CD4-positive, alpha-beta T cell treated with Interleukin-2 at 100 ng/mL for 4 hours (primary cell): ENCODE measurements at places on chromosomes 16 and 17.

DNA sequence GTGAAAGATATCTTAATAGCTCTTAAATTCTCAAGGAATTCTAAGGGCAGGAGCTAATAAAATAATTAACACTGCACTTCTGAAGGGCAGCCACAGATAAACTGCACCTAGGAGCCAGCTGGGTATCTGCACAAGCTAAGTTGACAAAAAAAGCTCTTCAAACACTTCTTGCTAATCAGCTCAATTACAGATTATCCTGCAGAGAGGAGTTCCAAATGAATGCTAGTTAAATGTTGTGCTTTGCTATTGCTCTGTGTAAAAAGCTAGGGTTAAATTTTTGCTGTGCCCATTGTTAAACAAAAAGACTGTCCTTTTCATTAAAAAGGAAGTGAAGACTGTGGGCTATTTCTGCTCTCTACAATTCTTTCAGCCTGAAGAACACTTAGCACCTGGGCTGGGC lies 158.5 kb upstream of the SHISA6 start:
- no peak for DNase-seq

- DNase-seq: no peak
Measured at GRCh38 chr17:31845291-31845690, 13.8 kb downstream of the COPRS start.

DNA sequence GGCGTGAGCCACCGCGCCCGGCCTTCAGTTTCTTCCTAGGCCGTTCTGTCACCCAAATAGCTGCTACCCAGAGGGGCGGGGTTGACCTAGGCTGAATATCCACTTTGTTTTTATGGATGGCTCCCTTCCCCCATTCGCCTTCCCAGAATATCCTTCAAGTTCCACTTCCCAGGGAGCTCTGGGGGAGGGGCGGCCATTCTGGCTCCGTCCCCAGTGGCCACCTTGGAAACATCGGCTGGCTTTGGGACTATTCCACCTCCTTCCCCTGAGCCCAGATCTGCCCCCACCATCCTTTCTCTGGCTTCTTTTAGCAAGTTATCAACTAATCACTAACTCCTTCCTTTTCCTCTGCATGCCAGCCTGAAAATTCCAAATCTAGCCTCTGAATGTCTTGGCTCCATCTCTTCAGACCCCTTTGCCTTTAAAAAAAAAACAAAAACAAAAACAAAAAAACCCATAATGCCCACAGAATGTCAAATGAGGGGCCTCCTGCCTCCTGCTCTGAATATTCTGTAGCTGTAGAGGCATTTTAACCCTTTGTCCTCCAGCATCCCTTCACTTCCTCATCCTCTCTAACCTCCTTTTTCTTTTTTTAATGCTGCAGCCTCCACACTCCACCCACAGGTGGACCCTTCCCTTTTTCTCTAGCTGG lies 6.4 kb downstream of the ATP1B2 start:
- no peak for DNase-seq

DNA sequence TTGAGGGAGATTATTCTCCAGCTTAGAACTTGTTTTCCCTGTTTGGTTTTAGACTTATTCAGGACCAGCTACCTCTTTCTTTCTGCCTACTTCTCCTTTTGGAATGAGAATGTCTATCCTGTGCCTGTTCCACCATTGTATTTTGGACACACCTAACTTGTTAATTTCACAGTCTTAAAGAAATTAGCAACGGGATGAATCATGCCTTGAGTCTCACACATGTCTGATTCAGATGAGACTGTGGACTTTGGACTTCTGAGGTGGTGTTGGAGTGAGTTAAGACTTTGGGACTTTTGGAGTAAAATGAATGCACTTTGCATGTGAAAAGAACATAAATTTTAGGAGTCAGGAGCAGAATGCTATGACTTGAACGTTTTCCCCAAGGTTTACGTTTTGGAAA lies 581.4 kb downstream of the CDH11 start:
- no peak for DNase-seq

- no peak for DNase-seq
Measured at GRCh38 chr17:12622726-12623125, 43.0 kb upstream of the MYOCD start.

DNA sequence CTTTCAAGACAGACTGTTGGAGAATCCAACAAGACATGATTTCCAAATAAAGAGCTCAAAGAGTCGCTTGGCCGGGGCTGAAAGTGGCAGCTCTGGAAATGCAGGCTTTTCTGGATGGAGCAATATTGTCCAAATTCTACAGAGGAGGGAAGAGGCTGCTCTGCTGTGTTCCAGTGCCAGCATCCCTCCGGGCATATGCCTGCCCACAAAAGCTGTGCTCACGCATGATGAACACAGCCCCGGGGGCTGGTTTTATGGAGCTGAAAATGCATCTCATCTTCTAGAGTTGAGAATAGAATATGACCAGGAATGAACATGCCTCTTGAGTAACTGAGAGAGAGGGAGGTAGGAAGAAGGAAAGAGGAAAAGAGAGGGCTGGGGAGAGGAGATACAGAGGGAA lies 74.7 kb upstream of the TOX3 start:
- no peak for DNase-seq

- DNase-seq: no peak
Measured at GRCh38 chr17:78960928-78961327, 18.8 kb downstream of the LGALS3BP start.

- DNase-seq: no peak
Measured at GRCh38 chr17:6084311-6085161, 14.4 kb downstream of the WSCD1 start.

DNA sequence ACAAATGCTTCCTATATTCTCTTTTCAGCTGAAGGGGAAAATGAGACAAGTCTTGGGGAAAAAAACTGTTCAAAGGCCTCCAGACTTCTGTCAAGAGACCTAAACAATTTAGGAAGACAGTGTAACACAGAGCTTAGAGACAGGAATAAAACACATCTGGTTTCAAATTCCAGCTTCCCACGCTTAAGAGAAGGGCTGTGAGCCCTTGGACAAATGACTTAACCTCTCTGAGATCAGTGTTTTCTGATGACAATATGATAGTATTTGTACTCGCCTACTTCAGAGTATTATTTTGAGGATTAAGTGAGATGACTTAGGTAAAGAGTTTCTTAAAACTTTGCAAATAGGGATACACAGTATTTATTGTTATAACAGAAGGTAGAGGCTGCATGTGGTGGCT lies 29.5 kb downstream of the SMURF2 start:
- no peak for DNase-seq

- DNase-seq: no peak
Measured at GRCh38 chr17:82922646-82923045, 82.8 kb upstream of the ZNF750 start.

- no peak for DNase-seq
Measured at GRCh38 chr17:2380950-2381649, 19.8 kb downstream of the MNT start.

- DNase-seq: no peak
Measured at GRCh38 chr16:54964239-54964638, 33.6 kb downstream of the IRX5 start.

DNA sequence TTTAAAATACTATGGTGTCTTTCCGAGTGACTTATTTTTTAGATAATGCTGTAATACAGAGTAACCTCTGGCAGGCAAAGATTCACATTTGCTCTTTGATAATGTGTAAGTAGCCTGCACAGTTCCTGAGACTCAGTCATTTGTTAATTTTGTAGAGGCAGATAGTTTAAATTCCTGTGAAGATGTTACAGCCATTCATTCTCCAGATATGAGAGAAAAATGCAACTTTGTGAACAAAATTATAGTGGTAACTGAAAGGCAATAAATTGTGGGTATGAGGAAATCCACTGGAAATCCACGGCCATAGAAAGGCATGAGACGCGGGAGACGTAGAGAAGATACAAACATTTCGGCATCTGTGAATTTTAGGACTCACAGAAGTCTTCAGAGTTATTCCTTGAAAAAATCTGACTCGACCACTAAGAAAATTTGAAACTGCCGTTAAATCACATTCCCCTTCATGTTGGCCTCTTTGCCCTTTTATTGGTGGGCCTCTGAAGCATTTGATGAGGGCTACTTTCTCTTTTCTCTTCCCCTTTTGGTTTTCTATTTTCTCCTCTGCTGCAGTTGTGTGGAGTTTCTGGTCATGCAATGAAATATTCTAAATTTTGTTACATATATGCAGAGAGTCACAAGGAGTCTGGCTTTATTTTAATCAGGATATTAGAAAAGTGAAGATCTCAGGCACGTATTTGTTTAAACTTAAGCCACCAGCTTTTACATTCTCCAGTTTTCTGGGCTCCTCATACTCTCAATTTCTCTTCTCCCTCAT lies 18.8 kb downstream of the HS3ST3A1 start:
- no peak for DNase-seq

GRCh38 chr17:64154717-64155116 lies 24.8 kb upstream of the ERN1 start:
- no peak for DNase-seq

- no peak for DNase-seq
Measured at GRCh38 chr16:46736695-46737094, 11.4 kb downstream of the MYLK3 start.

- no peak for DNase-seq
Measured at GRCh38 chr16:28205117-28205899, 6.5 kb downstream of the XPO6 start.

- no peak for DNase-seq
Measured at GRCh38 chr17:68513932-68514331, 1.7 kb downstream of the PRKAR1A start.

GRCh38 chr16:12721841-12722421 lies 81.8 kb downstream of the CPPED1 start:
- no peak for DNase-seq

DNA sequence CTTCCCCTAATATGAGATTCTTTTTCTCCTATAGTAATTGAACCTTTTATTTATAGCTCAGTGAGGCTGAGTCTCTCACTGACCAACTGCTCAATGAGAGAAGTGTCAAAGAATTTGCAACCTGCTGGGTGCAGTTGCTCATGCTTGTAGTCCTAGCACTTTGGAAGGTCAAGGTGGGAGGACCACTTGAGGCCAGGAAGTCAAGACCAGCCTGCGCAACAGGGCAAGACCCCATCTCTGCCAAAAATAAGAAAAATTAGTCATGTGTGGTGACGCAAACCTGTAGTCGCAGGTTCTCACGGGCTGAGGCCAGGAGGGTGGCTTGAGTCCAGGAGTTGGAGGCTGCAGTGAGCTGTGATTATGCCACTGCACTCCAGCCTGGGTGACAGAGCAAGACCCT lies 30.9 kb upstream of the CRYBA1 start:
- no peak for DNase-seq

DNA sequence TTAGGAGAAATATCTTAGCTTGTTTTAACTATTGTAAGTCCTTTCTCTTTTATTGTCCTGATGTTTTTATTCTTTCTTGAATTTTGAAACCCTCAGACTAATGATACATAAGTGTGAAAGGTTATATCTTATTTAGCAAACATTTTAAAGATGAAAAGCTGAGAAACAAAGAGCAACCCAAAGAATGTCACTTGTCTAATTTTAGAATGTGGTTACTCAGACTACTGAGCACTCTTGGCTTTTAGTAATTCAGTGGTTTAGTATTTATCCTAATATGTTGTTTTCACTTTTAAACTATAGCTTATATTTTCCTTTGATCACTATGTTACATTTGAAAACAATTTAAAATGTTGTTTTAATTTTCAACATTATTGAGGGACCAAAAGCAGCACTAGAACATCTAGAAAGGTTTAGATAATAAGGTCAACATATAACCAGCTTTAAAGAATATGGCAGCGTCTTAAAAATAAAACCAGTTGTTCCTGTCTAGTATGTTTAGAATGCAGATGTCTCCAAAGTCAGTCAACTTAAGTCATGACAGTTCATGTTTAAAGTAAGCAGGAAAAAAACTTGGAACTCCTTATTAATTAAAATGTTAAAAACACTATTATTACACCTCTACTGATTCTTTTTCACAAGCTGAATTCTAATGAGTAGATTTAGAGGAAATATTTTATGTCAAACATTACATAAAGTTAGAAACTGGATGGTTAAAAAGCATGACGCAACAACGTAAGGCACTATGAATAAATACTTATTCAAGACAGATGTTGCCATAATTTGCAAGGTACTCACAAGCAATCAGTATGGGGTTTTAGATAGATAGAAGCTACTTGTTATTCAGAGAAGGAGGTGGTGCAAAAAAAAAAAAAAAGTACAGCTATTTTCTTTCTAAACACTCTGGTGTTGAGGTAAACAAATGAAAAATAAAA lies 2.4 kb downstream of the MBTD1 start:
- DNase-seq: no peak

GRCh38 chr17:74218436-74218835 lies 5.1 kb downstream of the TTYH2 start:
- no peak for DNase-seq

DNA sequence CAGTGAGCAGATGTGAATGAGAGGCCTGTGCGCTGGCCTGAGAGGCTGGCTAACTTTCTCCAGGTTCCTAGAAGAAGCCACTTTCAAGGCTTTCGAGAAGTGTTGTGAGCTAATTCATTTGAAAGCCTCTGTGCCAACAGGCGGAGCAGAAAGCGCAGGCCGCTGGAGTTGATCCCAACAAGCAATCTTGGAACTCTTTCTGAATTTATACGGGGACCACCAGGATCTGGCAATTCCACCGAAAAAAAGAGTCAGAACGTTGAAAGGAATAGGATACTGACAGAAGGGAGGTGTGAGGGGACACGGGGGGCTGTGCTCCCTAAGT lies 71.3 kb upstream of the METRNL start:
- no peak for DNase-seq

- no peak for DNase-seq
Measured at GRCh38 chr17:67229109-67229955, 15.7 kb downstream of the HELZ start.

DNA sequence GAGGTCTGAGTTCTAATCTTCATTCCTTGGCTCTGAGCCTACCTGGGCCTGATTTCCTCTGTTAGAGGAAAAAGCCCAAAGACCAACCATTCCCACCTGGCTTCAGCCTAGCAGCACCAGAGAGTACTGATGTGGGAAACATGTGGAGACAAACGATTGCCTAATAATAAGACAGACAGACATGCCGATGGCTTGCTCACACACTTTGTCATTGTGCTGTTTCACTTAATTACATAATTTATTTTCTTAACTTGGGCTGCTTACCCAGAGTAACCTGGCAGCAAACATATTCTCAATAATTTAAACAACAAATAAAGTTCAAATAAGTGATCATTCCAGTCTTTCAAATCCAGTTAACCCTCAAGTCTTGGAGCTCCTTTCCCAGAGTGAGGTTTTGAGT lies 83.4 kb downstream of the MAF start:
- DNase-seq: no peak
